ENCODE measurements at places on chromosomes 3 and 15.

GRCh38 chr15:44286814-44287452 lies 1.6 kb upstream of the GOLM2 start:
- no peak for DNase-seq

GRCh38 chr15:84872009-84872910 lies 12.2 kb upstream of the SLC28A1 start:
- no peak for DNase-seq

- no peak for DNase-seq
Measured at GRCh38 chr15:58314593-58315216, 117.1 kb upstream of the LIPC start.

DNA sequence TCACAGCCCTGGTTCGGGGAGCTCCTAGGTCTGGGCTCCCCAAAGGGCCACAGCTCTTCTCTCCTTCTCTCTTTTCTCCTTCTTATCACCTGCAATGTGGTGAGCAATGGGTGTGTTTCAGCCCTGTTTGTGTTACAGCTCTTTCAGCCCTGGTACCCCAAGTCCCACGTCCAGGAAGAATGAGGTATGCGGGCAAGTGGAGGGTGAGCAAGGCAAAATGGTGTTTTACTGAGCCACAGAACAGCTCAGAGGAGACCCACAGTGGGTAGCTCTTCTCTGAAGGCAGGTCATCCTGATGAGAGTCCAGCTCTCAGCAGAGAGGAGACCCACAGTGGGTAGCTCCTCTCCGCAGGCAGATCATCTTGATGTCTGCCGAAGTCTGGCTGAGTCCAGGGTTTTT lies 86.8 kb downstream of the BFSP2 start:
- no peak for DNase-seq

- DNase-seq = no peak
Measured at GRCh38 chr3:146152834-146153233, 8.2 kb downstream of the PLOD2 start.

DNA sequence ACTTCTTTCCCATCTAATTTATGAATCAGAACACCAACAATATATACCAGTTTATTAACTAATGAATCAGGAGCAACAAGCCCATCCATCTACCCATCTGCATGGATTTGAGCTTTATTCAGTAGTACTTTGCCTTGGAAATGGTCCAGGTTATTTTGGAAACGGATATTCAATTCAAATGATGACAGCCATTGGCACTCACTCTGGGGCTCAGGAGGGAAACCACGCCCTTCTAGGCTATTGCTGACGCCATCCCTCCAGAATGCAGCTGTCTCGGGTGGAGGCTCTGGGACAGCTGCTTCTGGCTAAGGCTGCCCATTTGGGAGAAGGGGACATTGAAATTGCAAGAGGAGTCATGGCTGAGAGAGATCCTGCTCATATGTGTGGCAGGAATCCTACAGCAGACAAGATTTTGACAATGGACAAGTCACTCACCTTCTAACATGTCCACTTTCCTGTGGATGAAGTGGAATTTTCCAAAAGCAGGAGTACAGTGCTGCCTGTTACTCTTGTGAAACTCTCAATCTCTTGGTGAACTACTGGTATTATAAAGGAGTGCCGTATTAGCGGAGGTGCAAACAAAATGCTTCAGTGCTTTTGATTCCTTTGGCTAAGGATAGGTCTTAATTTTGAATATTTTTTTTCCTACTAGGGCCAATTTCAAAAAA lies 29.3 kb upstream of the TRAK1 start:
- DNase-seq = peak; percentile 63

- no peak for DNase-seq
Measured at GRCh38 chr3:152607179-152607578, 227.8 kb upstream of the P2RY1 start.

GRCh38 chr15:77025083-77025901 lies 30.4 kb downstream of the PSTPIP1 start:
- no peak for DNase-seq

DNA sequence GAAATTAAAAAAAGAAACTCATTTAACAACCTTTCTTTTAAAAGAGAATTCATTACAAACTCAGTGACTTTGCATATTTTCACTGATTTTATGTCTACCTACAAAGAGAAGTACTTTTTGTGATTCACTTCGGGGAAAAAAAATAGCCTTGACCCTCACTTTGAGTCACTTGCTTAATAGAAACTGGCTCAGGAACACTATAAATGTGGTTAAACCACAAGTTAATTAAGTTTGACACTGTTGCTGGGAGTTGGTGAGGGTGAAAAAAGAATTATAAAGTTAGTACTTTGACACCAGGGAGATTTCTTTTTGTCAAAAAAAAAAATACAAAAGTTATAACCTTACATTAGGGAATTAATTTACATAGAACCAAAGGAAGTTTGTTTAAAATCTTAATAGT lies 810.9 kb downstream of the NR2F2 start:
- DNase-seq = no peak

GRCh38 chr3:193640728-193641439 lies 47.9 kb downstream of the OPA1 start:
- no peak for DNase-seq

GRCh38 chr3:27468283-27468886 lies 15.8 kb downstream of the SLC4A7 start:
- no peak for DNase-seq

- DNase-seq = peak; percentile 21
Measured at GRCh38 chr15:45205192-45205591, 17.4 kb upstream of the SHF start.

DNA sequence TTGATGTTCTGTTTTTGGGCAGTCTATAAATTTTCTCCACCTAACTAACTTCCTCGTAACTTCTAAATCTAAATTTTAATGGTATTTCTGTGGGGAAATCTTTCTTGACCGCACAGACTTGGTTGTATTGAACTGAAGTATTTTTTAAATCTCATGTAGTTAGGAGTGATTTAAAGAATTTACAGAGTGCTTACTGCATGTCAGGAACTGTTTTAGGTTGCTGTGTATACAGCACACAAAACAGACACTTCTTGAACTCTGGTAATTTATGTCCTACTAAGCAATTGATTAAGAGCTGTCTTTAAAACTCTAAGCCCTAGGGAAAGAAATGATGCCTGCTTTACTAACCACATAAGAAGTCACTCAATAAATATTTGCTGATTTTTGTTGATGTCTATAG lies 1350.2 kb downstream of the ZPLD1 start:
- DNase-seq = no peak

DNA sequence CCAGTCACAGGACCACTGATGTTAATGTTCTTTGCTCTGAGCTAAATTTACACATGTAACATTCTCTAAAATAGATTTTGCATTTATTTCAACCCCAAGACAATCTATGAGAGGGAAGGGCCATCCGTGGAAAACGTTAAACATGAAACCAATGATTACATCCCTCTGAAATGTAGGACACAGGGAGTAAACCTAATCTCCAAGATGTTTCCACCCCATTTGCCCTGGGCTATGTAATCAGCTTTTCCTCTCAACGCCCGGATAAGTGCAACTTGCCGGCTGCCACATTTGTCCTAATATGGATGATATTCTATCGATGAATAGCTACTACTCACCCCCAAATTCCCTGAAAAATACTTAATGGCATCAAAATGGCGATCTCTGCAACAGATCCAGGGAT lies 6.4 kb upstream of the FMN1 start:
- DNase-seq = no peak

DNA sequence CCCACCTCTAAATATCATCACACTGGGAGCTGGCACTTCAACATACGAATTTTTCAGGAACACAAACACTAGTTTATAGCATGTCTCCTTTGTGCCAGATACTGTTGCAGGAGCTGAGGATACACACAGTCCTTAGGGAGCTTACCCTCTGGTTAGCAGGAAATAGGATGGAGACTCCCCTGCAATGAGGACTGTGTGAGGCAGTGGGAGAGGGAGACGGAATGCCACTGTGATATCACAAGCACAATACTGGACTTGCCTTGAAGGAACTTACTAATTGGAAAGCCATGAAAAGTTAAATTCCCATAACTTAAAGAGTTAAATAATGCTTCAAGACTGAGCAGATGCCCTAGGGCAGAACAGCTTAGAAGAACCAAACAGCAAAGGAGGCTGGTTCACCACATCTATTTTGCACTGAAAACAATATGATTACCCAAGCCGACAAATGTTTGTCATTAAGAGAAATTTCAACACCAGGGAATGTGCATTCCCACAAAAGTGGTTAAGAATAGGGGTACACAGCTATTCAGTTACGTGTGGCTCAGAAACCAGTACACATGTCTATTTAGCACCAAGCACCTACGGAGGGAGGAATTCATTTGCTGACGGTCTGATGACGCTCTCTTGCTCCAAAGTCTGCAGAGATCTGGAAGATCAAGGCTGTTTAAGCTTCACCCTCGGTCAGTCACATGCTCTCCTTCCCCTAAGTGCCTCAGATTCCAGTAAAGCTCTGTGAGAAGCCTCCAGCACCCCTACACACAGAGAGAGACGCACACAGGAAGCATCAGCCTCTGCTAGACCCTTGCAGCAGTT lies 5.2 kb downstream of the TBC1D2B start:
- no peak for DNase-seq

GRCh38 chr3:122919291-122919610 lies 108.3 kb downstream of the SEMA5B start:
- DNase-seq = no peak

GRCh38 chr15:35013370-35013769 lies 25.3 kb upstream of the ZNF770 start:
- DNase-seq = no peak

DNA sequence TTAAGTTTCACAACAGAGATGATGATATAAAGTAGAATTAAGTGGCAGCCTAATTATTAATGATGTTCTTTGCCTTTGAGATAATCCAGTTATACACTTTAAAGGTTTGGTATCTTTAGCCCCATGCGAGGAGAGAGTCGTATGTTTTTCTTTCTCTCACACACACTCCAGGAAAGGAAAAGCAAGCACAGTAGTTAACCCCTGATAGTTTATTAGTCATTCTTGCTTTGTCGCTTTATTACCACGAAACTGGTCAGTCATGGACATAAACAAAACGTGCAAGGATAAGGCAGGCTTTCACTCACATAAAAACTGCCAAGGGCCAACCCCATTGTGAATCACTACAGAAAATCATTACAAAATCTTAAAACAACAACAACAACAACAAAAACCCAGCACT lies 866.9 kb downstream of the FHIT start:
- no peak for DNase-seq

DNA sequence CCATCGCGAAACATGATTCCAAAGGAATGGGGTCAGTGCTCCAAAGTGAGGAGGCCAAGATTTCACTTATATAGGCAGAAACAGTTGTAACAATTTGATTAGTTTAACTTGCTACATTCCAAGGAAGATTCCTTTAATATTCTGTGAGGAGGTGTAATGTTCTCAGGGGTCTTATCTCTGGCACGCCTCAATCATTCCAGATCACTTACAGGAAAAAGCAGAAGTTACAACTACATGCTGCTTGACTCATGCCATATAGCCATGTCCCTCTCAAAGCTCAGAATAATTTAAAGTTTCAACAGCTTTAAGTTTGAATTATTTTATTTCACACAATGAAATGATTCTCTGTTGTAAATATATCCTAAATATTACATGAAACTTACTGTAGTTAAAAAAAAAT lies 3.5 kb upstream of the FYTTD1 start:
- no peak for DNase-seq

- DNase-seq = no peak
Measured at GRCh38 chr15:73254598-73254997, 114.2 kb downstream of the HCN4 start.

GRCh38 chr3:38763569-38763968 lies 52.4 kb downstream of the SCN10A start:
- no peak for DNase-seq

DNA sequence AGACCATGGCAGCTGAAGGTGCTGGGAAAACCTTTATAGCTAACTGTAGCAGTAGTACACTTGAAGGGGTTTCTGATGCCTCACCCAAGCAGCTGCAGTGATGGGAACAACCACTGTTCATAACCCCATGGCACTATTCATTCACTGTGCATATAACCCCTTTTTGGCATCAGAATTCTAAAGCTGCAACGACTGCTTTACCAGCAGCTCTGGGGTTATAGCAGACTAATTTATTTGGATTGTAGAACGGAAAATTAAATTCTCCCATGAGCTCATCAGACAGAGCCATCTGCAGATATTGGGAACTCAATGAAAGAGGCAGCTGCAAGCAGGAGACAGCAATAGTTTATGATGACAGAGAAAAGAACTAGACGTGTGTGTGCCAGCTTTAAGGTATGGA lies 28.6 kb downstream of the TFDP2 start:
- DNase-seq = no peak

DNA sequence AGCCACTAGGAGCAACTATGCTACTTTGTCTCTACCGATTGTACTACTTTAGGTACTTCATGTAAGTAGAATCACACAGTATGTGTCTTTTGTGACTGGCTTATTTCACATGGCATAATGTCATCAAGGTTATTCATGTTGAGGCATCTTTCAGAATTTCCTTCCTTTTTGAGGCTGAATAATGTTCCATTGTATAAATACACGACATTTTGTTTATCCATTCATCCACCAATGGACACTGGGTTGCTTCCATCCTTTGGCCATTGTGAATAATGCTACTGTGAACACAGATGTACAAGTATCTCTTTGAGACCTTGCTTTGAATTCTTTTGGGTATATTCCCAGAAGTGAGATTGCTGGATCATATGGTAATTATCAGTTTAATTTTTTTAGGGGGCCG lies 29.2 kb downstream of the MYO5A start:
- DNase-seq = no peak

- no peak for DNase-seq
Measured at GRCh38 chr3:134453631-134454030, 32.2 kb downstream of the ANAPC13 start.

- DNase-seq = no peak
Measured at GRCh38 chr3:116056280-116056679, 389.0 kb downstream of the LSAMP start.

DNA sequence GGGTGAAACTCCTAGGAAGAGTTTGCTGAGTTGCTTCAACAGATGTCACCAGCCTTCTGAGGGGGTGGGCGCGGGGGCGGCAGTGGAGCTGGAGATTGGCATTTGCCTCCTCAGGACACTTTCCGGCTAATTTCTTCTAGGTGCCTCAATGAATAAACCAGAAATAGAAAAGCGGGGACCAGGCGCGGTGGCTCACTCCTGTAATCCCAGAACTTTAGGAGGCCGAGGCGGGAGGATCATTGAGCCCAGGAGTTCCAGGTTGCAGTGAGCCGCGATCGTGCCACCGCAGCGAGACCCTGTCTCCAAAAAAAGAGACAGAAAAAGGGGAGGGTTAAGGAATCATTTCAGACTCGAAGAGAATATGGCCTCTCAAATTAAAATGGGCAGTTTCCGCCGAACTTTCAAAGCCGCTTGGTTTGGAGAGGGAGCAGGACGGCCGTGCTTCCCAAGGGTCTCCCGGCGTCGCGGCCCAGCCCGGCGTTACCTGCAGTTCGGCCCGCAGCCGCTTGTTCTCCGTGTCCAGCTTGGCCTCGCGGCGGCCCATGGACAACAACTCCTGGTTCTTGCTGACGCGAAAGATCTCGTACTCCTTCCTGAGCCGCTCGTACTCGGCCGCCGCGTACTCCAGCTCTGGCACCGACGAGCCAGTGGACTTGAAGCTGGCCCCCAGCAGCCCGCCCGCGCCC lies 587 bp downstream of the NPHP3 start:
- no peak for DNase-seq

All from AG04450 (cell line).